Stimulated activated CD8-positive, alpha-beta memory T cell treated with anti-CD3 and anti-CD28 coated beads, Interleukin-2, amount 100 ng/mL, for 48 hours (primary cell): ENCODE measurements at places on chromosomes 7 and 10.

DNA sequence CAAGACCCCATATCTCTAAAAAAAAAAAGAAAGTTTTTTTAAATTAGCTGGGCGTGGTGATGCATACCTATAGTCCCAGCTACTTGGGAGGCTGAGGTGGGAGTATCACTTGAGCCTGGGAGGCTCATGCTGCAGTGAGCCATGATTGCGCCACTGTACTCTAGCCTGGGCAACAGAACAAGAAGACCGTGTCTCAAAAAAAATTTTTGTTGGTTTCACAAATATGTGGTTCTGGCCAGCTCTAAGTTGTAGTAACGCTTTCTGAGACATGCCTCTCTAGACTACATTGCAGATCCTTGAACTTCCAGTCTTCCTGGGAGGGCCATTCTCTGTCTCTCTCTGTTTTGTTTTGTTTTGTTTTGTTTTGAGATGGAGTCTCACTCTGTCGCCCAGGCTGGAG, 24.6 kb upstream of the RHBDD2 start:
- no peak for DNase-seq

DNA sequence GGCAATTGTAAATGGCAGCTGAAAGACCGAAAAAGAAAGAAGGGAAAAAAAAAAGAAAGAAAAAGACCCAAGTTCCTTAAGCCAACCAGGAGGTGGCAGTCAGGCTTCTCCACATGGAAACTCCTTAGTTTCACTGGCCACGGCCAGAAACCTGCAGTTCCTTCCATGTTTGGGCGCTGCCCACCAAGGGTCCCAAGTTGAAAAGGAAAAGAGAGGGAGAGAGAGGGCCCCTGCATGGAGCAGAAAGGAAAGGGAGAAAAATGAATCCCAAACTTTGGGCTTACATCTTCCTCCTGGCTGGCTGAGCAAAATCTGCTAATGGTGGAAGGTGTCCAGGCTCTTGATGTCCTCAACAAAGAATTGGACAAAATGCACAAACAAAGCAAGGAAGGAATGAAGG, 31.8 kb upstream of the ABCA13 start:
- DNase-seq = no peak

DNA sequence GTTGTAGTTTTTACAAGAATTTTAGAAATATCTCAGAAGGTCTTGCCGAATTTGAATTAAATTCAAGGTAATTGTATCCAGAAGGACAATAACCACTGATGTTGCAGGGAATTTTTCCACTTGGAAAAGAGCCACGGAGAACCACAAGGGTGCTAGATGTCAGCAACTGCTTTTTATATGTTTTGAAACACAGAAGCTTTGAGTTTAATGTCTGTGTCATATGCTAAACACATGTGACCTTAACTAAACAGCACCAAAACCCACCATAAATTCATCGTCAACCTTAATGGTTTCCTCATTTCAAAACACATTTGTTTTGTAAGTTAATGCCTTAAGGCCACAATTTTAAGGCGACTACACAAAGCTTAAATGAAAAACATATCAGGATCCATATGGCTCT, 106.9 kb downstream of the COL28A1 start:
- no peak for DNase-seq

GRCh38 chr7:137572056-137572784, 228.7 kb upstream of the PTN start:
- no peak for DNase-seq

DNA sequence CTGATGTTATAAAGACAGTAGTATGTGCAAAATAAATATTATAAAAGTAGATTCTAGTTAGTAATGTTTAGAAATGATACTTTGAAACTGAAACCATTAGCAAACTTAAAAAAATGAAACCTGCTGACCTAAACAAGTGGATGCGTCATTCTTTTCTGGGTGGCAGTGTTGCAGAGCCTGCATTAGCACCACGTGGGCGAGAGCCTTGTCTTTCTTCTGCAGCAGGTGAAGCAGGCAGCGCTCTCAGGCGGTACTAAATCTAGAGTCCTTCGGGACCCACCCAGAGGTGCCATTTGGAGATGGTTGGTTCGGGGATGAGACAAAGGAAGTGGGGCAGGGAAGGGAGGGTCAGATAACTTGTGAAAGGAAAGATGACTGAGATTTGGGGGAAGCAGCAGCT, 759.1 kb upstream of the IGFBP3 start:
- no peak for DNase-seq

DNA sequence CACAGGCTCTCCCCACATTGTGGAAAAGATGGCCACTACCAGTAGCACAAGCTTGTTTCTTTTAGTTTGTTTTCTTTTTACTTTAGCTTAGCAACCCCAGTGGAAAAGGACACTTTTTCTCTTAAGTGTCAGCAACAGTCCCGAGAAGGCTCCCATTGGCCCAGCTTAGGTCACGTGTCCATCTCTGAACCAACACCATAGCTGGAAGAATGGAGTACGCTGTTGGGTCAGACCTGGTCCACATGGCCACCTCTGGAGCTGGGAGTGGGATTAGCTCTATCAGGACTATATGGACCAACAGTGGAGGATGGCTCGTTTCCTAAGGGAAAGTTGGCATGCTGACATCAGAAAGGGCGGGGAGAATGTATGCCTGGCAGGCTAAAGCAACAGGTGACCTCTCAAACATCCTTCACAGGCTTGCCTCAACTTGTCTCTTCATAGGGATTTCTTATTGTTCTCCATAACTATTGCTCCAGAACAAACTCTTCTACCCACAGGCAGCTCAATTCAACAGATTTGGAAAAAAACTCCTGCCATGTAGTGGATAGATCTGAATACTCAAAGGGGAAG, 27.6 kb upstream of the NEUROG3 start:
- DNase-seq = no peak

GRCh38 chr10:29849126-29849833, 210.1 kb downstream of the JCAD start:
- no peak for DNase-seq

DNA sequence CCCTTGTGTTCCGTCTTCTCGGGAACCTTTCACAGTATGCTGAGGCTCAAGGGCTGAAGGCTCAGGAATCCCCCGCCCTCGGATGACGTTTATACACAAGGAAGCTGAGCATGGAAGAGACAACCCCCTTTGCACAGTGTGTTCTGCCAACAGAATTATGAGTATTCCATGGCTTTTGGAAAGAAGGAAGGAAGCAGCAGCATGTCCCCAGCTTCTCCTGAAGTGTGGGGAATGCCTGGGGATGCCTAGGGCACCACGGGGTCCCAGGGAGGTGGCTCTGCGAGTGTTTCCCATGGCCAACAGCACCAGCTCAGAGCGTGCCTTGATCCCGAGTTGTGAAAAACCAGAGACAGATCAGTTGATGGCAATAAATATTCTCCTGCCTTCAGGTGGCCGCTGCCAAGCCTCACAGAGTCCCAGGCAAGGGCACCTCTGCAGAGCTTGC, 88.8 kb upstream of the DDC start:
- DNase-seq = no peak

DNA sequence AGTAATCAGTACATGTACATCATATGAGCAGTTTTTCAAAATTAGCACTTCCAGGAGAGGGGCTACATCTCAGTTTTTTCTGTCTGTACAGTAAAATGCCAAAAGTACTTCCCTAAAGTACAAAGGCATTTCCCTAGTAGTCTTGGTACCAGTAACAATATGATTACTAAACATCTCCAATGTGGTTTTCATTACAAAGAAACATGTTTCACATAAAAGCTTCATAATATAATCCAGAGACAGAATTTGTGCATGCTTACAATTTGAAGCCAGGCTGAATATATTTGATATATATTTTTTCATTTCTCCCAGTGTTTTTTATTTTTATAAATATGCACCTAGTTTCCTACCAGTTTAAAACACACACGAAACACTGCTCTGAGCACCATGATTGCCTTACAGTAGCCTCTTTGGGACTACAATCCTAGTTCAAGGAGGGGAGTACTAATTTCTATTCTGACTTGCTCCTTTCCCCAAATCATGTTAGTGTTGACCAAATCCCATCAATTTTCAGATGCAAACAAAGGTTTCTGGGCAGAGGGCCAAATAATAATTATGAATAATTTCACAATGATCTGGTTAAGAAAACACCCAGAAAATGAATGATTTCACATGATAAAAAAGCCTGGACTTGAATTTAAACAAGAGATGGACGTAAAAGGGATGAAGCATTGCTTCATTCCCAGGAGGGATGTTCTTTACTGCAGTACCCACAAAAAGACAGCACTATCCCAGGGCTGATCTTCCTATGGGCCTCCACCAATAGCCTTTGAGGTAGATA, 201.3 kb downstream of the SLC25A13 start:
- no peak for DNase-seq

DNA sequence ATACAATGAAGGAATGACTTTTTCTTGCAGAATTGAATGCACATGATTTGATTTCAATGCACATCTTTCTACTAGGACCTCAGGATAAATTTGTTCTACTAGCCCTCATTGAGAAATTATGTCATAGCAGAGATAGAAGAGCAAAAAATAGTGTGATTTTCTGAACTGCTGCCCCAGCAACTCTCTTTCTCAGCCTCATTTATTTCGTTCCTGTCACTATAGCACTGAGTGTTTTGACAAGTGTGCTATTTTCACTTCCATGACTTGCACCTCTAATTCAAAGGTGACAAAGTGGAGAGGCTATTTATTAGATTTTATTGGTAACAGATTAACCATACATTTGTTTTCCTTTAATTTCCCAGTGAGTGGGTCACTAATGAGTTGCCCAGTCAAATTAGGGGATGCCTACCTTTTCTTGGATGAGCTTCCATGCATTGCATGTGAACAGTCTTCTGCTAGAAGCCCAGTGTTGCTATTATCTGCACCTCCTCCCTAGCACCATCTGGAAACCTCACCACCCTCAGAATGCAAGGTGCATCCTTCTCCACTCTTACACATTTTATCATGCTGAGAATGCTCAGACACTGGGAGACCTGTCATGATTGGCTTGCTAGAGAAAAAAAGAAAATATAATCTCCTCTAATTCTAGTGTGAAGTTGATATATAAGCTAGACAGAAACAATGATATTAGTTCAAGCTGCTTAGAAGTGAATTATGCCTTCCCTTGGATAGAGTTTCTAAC, 119.6 kb upstream of the CTTNBP2 start:
- no peak for DNase-seq

- DNase-seq = no peak
Observed at GRCh38 chr7:93690021-93690420, 115.5 kb upstream of the CALCR start.
